Calu3 (cell line): ENCODE measurements at places on chromosomes 5 and 9. TPM values are rescaled to one million over a fixed set of nuclear protein-coding genes. Genes with fewer than 3 reads are reported as not detected.
A peak's percentile ranks its signal among the peaks of the same experiment; 100 is the strongest.

DNA sequence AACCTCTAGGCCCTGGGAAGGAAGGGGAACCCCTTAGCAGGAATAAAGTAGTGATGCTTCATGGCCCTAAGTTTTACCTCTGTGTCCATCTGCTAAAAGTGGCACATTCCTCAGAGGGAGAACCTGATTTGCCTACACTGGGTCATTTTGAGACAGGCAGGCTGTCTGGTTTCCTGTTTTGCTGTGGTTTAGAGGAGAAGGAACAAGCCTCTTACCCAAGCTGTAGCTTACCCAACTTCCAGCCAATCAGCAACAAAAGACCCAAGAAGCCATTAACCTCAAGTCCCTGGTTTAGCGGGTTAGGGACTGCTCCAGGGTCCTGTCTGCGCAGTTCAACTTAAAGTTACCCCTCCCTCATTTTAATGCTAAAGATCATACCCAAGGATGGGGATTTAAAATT is 411.0 kb downstream of the MAT2B start:
- DNase-seq, result no peak

DNA sequence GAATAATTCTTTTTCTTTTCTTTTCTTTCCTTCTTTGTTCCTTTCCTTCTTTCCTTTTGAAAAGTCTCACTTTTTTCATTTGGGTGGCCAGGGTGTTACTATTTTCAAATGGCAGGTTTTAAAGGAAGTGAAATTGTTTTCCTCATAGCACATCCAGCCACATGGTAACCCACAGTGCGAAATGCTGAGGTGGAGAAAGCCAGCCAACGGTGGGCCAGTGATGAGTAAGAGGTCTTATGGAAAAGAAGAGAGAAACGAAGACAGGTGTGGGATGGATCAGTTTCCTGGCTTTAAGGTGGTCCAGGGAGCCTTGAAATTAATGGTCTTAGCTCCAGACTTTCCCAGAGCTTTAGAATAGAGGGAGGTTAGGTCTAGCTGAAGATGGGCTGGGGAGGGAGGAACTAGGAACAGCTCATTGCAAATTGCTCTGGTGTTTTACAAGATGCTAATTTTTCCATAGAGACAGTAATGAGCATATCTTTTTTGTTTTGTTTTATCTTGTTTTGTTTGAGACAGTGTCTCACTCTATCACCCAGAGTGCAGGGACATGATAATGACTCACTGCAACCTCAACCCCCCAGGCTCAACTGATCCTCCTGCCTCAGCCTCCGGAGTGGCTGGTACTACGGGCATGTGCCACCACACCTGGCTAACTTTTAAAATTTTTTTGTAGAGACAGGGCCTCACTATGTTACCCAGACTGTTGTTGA is 17.8 kb downstream of the ITK start:
- no peak for DNase-seq

GRCh38 chr9:128124451-128124850 is 3.1 kb downstream of the PTGES2 start:
- DNase-seq, result no peak

DNA sequence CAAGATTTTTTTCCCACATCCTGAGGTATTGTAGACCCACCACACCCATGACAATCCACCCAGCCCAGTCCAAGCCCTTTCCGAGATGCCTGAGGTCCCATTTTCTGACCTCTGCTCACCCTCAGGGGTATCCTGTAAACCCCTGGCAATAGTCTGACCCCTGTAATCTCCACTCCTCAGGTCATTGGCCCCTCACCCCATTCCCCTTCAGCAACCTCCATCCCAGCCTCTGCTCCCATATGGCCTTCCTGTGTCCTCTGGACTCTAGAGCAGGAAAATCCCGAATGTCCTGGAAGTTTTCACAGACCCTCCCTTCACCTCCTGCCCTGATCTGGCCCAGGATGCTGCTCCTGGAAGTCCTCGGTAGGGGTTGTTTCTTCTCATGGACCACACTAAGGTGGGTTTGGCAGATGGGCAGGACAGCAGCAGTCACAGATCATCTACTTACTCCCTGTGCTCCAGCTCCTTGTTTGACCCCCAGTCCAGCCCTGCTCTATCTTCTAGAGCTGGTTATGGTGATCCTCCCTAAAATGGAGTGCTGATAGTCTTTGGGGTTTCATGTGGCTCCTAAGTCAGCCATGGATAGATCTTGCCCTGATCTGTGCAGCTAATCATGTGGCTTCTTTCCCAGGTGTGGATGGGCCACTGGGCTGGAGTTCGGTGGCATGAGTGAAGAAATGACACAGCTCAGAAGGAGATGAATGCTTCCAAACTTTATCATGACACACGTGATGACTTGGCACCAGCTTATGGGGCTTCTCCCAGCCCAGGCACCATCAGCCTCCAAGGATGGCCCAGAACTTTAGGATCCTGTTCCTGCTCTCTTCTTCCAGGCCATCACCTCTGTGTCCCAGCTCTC is 12.0 kb upstream of the ACSL6 start:
- no peak for DNase-seq

GRCh38 chr9:7205806-7206205 is 448.0 kb downstream of the KDM4C start:
- no peak for DNase-seq

- DNase-seq, result no peak
Observed at GRCh38 chr9:93112116-93112863, 16.3 kb downstream of the CARD19 start.

- peak; percentile 34 for DNase-seq
Observed at GRCh38 chr9:135718616-135719015, 16.6 kb downstream of the KCNT1 start.

GRCh38 chr9:123834218-123834888 is 95.6 kb downstream of the DENND1A start:
- DNase-seq, result no peak

DNA sequence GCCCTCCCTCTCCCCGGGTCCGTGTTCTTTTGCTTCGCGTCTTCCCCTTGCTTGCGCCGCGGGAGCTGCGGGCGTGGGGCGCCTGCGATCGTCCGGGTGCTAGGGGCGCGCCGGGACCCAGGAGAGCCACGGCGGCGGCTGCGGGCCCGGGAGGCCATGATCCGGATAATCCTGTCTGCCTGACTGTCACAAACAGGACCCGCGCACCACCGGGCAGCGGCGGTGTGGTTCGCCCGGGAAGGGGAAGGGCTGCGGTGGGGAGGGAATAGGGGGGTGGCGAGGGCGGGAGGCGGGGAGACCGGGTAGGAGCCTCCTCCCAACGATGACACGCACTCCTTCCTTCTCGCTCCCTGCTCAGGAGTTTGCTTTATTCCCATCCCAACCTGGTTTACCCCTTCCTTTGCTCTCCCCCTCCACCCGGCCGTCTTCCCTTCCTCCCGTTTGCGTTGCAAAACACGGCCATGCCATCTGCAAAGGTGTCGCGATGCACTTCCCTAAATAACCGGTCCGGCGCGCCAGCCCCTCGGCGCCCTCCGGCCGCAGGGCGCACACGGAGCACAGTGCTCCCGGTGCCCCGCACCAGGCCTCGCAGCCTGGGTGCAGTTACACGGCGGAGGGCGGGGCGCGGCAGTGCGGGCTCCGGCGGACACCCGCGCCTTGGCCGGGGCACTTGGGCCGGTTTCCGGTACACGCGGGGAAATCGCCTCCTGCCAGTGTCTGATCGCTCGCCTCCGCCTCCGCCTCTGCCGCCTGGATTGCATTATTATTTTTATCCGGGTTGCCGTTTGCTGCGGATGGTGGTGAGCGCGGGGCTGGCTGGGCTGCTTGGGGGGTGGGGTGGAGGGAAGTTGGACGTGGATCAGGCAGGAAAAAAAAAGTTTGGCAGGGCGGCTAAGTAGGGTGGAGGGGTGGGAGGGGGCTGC is 1.5 kb downstream of the SMARCA2 start:
- peak; percentile 57 for DNase-seq

GRCh38 chr9:16616686-16617085 is 253.8 kb downstream of the BNC2 start:
- no peak for DNase-seq

DNA sequence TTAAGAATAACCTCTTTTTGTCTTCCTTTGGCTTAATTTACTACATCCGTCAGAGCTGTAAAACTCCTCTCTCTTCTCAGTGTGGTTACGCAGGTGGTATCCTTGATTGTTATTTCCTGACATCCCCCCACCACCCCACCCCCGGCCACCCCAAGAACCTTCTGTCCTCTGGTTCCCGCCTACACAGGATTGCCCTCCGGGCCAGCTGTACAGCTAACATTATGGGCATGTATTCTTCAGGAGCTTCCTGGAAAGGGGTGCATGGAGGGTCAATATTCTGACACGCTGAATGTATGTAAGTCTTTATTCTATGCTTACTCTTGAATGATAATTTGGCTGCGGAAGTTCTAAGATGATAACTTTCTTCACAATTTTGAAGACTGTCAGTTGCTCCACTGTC is 13.0 kb upstream of the ANP32B start:
- no peak for DNase-seq

GRCh38 chr9:132018957-132019405 is 60.7 kb downstream of the MED27 start:
- no peak for DNase-seq

DNA sequence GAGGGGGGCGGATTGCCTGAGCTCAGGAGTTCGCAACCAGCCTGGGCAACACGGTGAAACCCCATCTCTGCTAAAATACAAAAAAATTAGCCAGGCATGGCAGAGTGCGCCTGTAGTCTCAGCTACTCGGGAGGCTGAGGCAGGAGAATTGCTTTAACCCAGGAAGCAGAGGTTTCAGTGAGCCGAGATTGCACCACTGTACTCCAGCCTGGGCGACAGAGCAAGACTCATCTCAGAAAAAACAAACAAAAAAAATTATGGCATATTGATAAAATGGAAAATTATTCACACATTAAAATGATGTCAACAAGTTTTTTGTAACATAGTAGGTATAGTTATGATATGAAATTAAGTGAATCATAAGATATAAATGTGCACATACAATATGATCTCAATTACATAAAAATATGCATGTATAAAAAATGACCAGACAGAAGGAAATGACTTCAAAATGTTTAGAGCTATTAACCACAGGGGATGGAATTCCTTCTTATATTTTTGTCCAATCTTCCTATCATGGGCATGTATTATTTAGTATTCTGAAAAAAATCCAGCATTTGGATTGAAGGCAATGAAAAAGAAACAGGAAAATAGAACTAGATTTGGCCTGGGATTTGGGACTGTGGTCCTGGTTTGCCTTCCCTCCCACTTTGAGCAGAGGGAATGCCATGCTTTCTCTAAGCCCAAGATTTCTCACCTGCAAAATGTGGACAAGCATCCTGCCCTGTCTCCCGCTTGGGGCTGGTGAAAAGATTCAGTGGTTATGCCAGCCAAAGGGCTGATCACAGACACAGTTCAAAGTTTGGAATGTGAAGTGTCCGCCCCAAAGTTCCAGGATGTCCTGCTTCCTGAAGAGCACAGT is 19.5 kb downstream of the SPAAR start:
- no peak for DNase-seq

DNA sequence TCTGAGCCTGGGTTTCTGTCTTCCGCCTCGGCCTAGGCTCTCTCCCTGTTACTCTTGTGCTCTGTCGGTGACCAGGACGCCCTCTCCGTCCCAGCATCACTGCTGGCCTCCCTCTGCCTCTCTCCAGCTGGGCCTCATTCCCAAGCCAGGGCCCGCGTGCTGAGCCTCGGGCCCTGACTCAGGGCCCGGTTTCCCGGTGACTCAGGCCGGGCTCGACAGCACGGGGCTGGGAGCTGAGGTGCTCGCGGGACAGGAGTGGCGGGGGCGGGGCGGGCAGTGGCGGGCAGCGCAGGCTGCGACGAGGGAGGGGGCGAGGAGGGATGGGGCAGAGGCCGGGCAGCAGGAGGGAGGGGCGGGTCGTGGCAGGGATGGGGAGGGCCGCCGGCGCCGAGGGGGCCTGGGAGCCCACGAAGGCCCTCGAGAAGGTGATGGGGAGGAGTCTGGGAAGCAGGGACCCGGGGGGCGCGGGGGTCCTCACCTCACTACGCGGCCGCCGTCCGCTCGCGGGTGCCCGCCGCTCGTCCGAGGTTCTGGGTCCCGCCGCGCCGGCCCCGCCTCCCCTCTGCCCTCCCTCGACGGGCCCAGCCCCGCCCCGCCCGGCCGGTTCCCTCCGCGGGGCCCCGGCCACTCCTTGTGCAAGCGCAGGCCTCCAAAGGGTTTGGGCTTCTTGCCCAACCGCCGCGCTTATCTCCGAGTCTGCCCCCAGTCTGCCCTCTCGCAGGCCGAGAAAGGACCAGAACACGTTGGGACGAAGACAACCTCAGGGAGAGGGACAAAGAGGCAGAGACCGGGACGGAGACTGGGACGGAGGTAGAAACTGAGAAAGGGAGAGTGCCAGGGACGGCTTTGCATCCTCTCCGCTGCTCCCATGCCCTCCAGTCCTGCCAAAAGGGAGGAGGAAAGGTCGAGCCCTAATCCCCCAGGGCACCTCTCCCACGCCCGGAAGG is at the start of gene ARAP3:
ARAP3 (minus strand) TSS at position 536 of the 947 bp plus-strand sequence. CDS start 1,744 bp downstream, outside the sequence.
- DNase-seq, result peak; percentile 90

GRCh38 chr5:75319638-75320037 is 17.4 kb upstream of the HMGCR start:
- DNase-seq, result no peak

GRCh38 chr9:73583576-73583975 is 431.9 kb downstream of the ANXA1 start:
- DNase-seq, result no peak

DNA sequence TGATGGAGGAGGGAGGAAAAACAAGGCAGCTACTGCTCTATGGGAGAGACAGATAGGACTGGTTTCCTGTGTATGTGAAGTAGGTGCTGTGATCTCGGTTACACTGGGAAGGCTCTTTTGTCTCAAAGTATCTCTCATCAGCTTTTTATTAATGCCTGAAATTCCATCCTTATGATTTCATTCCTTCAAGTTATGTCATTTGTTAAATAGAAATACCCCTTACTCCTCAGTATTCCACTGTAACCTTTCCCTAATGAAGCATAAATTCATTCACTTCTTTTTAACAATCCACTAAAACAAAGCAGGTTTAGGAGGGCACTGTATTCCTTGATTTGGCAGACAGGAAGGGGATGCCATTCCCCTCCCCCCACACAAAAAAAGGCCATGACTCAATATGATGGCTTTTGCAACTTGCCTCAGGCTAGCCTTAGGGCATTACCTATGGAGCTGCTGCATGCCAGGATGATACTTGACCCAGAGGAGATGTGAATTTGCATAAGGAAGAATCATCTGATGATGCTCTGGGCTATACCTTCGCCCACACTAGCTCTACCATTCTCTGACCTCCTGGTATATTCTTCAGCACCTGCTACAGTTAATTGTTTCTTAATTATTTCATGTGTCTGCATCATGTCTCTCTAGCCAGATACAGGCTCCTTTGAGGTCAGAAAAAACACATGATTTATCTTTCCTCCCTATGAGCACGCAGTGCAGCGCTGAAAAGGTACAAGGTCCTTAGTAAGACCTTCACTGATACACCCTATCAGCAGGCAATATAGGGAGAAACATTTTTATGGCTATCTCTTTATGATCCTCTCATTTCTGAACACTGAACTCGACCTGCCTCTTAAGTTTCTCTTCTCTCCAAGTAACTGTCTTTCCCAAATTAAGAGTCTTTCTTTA is 26.3 kb downstream of the NR3C1 start:
- peak; percentile 12 for DNase-seq

Gene EXOSC3
- 12.2 and 20.1 TPM in 2 replicates for total RNA-seq

Gene PCDHGA6
- 0.71 and 0.80 TPM in 2 replicates for total RNA-seq

Gene MSMP
- total RNA-seq, result not detected in 2 replicates

Gene PCDHA1
- total RNA-seq, result 0.73 and 0.83 TPM in 2 replicates

Gene OBP2B
- not detected in 2 replicates for total RNA-seq

Gene TAF11L10
- total RNA-seq, result not detected in 2 replicates

Gene NUDT12
- total RNA-seq, result 19.5 and 28.5 TPM in 2 replicates

Gene GLDC
- 5.1 and 8.0 TPM in 2 replicates for total RNA-seq

Gene SPINK1
- 307 and 444 TPM in 2 replicates for total RNA-seq

Gene PCDHGA2
- total RNA-seq, result not detected in 2 replicates
